A673 (cell line): ENCODE measurements at places on chromosomes 6 and 20.

- DNase-seq: no peak
These were observed at the start of gene SYCP2 for GRCh38 chr20:59933296-59933848. SYCP2 (minus strand) TSS chr20:59933637; CDS start chr20:59922413, 11,224 bp downstream.

GRCh38 chr6:109331081-109331480 is 51.2 kb downstream of the CD164 start:
- DNase-seq: no peak

DNA sequence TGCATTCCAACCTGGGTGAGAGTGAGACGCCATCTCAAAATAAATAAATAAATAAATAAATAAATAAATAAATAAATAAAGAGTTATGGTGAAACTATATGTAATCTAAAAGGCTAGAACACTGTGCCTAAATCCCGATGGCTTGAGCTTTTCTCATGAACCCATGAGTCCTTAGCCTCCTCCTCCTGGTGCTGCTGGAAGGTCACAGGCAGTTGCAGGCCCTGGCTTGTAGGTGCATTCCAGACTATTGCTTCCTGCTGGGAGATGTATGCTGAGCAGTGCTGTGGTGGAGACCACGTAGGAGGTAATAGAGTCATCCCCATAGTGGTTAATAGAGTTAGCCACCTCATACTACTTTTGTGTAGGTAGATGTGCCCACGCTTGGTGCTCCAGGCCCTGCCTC is 12.5 kb downstream of the PTK7 start:
- no peak for DNase-seq

DNA sequence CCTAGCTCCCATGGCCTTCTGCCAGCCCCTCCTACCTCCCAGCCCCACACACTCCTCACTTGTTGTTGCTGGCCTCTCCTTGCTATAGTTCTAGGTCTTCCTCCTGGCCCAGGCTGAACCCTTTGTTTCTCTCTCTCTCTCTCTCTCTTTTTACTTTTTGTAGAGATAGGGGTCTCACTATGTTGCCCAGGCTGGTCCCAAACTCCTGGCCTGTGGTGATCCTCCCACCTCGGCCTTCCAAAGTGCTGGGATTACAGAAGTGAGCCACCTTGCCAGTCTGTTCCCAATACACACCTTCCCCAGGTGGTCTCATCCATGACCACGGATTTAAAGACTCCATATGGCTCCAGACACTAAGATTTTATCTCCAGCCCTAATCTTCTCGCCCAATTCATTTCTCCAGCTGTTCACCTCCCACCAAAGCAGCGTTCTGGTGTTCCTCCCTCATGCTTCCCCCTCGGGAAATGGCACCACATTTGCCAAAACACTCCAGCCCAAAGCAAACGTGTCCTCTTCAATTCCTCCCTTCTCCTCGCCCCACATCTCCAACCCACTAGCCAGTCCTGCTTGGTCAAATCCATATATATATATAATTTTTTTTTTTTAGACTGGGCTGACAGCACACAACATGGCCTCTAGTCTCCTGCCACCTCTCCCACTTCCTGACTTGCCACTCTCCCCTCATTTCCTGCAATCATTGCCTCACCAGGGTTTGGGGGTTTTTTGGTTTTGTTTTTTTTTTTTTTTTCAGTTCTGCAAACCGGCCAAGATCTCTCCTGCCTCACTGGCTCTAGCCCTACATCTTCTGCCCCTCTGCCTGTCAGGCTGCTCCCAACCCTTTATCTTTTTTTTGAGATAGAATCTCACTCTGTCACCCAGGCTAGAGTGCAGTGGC is 104.4 kb downstream of the NCR2 start:
- DNase-seq: no peak

- no peak for DNase-seq
These were observed 87.0 kb downstream of the OR2B2 start for GRCh38 chr6:27825025-27825793.

DNA sequence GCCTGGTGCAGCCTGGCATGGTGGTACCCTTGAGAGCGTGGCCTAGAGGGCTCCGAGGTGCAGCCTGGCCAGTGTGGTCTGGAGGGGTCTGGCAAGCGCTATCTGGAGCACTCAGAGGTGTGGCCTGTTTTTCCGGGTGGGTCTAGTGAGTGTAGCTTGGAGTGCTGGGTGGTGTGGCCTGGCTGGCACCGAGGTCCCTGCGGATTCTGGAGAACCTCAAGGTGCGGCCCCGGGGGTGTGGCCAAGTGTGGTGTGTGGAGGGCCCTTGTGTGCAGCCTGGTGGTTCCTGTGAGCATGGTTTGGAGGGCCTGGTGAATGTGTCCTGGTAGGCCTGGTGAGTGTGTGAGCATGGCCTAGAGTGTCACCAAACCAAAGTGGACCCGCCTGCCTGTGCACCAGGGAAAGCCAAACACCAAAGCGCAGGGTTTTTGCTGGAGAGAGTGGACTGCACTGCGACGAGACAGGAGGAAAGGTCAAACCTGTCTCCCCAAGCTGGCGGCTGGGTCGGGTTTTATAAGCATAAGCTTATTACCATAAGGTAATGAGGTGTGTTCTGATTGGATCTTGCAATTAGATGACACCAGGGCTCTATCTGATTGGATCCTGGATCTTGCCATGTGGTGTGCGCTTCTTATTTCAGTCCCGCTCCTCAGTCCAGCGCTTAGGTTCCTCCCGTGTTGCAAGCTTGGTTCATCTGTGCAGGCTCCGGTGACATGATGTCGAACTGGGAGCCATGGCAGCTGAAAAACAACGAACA is 35.7 kb downstream of the IGF2R start:
- no peak for DNase-seq

GRCh38 chr6:70394518-70395300 is 18.6 kb upstream of the FAM135A start:
- DNase-seq: no peak

DNA sequence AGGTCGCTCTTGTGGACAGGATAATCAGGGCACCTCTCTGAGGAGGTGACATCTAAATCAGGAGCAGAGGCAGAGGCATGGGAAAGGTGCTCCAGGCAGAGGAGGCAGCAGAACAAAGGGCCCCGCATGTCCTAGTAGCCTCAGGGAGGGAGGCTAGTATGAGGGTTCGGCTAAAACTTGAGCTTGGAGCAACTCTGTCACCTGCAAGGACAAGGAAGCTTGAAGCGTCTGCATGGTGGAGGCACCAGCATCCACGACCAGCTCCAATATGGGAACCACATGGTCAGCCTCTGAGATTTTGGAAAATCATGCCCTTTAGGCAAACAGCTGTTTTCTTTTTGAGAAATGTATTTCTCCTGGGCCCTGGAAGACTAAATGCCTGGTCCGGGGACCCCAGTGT is 13.0 kb upstream of the MPC1 start:
- no peak for DNase-seq

- peak; percentile 89 for DNase-seq
These were observed 26.7 kb downstream of the GPX6 start for GRCh38 chr6:28488916-28489365.

DNA sequence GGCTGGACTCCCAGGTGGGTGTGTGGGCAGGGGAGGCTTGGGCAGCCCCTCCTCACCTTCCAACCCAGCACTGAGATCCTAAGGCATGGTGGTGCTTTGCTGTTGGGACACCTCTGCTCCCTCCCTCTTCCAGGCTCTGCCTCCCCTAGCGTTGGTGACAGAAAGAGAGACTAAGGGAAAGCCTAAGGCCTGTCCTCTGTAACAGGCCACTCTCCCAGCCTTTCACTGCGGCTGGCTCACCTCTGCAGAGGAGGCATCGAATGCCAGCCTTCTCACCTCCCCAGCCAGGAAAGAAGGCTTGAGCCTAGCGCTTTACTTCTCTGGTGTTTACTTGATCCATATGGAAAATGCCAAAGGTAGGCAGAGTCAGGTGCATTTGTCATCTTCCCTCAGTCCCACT is 3.5 kb upstream of the CDH26 start:
- no peak for DNase-seq

DNA sequence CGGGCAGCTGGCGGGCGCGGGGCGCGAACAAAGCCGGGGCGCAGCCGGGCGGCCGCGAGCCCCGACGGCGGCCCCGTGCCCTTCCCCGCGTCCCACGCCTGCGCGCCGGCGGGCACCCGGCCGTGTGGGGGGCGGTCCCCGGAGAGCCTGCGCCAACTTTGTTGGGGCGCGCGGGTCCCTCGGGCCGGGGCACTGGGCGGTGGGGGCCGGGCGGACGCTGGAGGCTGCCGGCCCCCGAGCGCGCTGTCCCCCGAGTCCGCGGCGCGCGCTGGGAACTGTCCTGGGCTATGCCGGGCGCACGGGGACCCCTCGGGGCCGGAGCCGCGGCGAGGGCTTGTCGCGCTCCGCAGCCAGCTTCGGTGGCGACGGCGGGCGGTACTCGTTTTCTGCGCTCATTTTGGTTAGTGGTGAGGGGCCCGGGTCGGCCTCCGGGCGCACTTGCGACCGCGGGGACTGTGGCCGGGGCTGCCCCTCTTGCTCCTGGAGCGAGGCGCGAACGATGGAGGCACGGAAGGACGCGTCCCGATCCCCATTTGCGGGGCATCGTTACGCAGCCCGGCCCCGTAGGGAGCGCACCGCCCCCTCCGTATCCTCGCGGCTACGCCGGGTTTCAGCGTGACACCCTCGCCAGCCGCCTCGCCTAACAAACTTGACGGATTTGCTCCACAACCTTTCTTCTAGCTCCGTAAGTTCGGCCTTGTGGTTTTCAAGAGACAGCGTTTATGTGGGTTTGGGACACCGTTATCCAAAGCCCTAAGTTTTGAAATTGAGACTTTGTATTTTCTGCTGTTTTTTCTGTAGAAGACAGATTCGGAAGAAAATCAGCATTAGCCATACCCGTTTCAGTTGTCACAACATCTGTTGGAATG is 622 bp downstream of the SS18L1 start:
- peak; percentile 77 for DNase-seq

GRCh38 chr6:134512981-134513391 is 195.1 kb upstream of the SGK1 start:
- DNase-seq: peak; percentile 81

DNA sequence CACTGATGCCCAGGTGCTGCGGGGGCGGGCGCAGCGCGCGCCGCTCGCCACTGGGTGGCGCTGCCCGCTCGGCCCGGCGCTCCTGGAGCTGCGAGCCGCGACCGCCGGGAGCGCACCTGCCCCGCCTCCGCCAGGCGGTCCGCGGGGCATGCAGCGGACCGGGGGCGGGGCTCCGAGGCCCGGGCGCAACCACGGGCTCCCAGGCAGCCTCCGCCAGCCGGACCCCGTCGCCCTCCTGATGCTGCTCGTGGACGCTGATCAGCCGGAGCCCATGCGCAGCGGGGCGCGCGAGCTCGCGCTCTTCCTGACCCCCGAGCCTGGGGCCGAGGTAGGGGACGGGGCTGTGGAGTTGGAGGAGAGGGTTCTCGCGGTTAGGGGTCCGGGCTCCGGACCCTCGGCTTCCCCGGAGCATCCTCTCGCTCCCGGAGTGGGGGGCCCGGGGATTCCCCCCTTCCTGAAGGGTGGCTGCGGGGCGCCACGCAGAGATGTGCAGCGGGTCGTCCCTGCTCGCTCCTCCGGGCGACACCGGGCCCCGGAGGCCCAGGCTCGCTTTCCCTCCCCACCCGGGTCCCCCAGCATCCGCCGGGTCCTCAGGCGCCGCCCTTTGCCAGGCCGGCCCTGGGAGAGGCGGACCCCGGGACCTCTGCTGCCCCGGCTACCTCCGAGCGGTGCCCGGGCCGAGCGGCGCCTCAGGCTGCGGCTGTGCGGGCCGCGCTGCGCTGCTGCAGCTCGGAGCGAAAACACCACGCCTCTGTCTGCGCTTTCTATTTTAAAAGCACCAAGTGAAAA is at the start of gene BCAS4:
Gene BCAS4, plus strand, starts transcription at position 216 of the 789 bp plus-strand sequence. Its CDS starts 23 bp downstream, at position 239.
- DNase-seq: peak; percentile 88

- no peak for DNase-seq
These were observed 35.0 kb upstream of the ZBP1 start for GRCh38 chr20:57654998-57655808.

- DNase-seq: no peak
These were observed 48.6 kb upstream of the CD2AP start for GRCh38 chr6:47428746-47429664.

DNA sequence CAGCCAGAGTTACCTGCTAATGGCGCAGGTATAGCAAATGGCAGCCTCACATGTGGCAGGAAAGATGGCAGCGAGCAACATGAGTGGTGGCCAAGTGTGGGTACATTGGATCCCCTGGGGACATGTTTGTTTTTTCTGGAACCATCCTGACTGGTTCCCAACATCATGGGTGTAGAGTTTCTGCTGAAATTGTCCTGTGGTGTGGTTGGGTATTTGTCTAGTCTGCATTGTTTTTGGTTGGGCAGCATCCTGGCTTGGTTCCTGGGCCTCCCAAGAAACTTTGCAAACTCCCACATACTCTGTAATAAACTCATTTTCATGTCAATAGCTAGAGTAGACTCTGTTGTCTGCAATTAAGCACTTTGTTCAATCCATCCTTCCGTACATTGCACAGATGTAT is 282.6 kb downstream of the CDC5L start:
- DNase-seq: no peak

- no peak for DNase-seq
These were observed 29.2 kb downstream of the RHAG start for GRCh38 chr6:49607391-49607982.

DNA sequence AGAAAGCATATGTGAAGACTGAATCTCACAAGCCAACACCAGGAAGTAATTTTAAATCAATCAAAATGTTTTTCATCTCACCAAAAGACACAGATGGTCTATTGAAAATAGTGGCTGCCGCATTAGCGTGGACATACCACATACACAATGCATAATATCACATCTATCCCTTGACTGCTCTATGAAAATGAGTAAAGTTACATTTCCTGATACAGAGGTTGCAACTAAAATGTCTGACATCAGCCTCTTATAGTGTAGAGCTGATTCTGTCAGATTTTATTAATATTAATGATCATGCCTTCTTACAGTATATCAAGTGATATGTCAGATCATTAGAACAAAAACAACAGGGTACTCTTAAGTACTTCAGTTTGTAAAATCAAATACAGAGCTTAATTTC is 339.8 kb upstream of the EPHA7 start:
- no peak for DNase-seq

DNA sequence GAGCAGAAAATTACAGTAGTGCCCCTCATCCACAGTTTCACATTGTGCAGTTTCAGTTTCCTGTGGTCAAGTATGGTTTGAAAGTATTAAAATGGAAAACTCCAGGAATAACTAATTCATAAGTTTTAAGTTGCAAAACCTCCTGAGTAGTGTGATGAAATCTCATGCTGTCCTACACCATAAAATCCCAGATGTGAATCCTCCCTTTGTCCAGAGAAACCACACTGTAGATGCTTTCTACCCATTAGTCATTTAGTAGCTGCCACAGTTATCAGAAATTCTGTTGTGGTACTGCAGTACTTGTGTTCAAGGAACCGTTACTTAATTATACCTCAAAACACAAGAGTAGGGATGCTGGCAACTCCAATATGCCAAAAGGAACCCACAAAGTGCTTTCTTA is 74.7 kb downstream of the PTCHD4 start:
- DNase-seq: no peak
